ENCODE measurements at places on chromosomes 16 and 17.

DNA sequence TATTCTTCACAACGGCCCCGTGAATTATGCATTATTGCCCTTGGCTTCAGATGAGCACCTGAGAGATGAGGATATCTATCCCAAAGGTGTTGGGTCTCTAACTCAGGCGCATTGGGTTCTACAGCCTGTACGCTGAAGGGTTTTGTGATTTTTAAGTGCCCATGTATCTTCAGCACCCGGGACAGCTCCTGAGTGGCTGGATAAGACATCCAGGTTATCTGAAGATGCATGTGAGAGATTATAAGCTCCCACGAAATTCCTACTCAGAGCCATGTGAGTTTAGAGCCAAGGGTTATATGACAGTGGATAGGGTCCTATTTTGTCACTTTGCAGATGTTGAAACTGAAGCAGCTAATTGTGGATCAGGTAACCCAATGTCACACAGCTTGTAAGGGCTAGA, 612.3 kb upstream of the EEF2KMT start:
- no peak for DNase-seq

DNA sequence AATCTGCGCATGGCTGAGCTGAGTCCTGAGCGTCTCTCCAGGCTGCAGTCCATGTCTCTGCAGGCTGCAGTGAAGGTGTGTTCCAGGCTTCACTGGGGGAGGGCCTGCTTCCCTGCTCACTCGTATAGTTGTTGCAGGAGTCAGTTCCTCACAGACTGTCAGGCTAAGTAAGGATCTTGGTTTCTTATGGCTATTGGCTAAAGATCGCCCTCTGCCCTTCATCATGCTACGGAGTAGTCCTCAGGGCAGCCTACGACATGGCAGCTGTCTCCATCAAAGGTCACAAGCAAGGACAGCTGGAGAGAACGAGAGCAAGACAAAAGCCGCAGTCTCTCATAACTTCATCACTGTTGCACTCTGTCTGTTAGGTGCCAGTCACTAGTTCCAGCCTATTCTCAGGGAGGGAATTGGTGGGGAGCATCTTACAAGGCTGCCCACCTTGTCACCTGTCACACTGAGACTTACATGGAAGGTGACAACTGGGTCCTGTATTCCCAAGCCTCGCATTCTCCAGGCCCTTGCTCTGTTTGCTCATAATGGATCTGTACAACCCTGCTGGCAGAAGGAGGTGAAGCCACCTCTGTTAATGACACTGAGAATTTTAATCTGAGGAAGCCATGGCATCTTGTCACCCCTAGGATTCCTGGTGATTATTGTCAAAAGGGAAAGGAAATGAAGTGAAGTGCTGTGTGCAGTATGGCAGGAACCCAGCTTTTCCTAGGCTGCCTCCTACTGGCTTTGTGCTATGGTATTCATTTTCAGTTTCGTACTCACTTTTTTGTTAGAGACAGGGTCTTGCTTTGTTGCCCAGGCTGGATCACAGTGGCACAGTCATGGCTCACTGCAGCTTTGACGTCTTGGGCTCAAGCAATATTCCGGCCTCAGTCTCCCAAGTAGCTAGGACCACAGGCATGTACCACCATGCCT, 43.4 kb downstream of the MFSD11 start:
- DNase-seq: no peak

- no peak for DNase-seq
Measured at GRCh38 chr16:64278196-64278595, 843.7 kb downstream of the CDH11 start.

DNA sequence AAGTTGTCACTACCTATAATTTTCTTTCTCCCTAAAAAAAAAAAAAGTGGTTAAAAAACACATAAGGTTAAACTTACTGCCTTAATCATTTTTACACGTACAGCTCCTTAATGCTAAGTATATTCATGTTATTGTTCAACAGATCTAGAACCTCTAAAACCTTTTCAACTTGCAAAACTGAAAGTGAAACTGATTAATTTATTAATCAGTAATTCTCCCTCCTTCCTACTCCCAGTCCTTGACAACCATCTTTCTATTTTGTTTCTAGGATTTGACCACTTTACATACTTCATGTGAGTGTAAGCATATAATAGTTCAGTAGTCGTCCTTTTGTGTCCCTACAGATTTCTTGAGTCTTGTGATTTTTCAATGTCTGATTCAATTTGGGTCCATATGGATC, 251.4 kb upstream of the KIF2B start:
- no peak for DNase-seq

Measured in stimulated activated CD4-positive, alpha-beta T cell treated with anti-CD3 and anti-CD28 coated beads, Interleukin-1b, Interleukin-23, amount 100 ng/mL, for 48 hours (primary cell).